ENCODE measurements at places on chromosomes 7 and 10.

GRCh38 chr10:1190052-1190395 lies 133.8 kb downstream of the WDR37 start:
- DNase-seq, result no peak

- no peak for DNase-seq
Measured at GRCh38 chr10:128144547-128144946, 18.3 kb upstream of the MKI67 start.

GRCh38 chr10:88544140-88544870 lies 38.8 kb downstream of the RNLS start:
- no peak for DNase-seq

DNA sequence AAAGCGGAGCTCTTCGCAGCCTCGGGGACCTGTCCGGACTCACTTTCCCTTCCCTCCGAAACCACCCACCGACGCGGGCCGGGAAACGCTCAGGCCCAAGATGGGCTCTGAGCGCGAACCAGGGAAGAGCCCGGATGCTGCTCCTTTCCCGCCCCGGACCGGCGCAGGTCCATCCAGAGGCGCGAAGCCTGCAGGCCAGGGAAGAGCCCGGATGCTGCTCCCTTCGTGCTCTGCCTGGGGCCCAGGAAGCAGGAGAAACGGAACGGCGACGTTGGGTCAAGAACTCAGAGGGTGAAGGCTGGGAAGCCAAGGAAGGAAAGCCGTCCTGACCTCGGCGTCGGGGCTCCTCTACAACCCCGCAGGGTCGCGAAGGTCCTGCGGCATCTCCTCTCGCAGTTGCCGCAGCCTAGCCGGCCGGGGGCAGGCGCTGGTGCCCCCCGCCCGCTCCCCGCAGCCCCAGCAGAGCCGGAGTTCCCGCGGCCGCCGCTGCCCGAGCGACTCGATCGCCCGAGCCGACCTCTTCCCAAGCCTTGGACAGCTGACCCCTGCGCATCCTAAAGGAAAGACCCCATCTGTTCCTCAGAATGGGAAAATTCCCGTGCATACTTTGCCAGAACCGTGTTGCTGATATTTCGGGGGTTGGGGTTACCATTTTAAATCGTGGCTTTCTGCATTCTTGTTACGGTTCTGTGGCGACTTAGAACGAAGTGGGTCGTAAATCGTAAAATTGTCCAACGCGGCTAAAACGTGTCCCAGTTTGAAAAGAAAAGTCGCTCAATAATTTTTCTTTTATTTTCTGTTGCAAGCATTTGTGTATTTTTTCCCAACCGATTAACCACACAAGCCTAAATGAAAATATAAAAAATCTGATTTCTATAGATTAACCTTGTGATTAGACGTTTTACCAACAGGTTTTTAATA lies 7.5 kb downstream of the HOXA1 start:
- no peak for DNase-seq

DNA sequence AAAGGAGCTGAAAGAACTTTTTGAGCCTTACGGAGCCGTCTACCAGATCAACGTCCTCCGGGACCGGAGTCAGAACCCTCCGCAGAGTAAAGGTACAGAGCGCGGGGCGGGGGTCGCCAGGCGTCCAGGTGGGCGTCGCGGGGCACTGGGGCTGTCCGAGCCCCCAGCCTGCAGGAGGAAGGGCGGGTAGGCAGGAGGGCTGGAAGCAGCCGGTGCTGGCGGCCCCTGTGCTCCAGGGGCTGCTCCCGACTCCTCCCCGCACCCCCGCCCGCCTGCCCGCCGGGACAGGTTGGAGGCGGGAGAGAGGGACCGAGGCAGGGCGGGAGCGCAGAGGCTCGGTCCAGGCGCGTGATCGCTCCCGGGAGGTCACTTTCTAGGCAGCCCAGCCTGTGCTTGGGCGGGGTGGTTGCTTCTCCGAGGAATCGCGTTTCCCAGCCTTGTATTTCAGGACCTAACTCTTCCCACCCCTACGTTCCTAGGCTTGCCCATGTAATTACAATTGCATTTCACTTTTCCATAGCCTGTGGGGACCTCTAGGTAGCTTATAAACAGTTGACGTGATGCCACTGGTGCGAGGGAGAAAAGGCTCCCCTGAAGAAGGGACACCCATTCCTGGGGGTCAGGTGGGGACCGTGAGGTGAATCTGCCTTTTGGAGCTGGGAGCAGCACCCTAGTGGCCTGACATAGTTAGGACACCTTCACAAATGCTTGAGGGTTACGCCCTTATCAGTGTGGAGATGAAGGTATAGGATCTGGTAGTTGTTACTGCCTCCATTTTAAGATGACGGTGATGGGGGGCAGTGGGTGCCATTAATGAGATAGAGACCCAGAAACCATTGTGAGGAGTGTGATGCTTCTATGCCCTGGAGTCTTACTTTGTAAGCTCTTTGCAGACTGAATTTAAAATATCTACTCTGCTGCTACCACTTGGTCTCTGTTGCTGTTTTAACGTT lies 148.2 kb downstream of the CELF2 start:
- peak; percentile 47 for DNase-seq

- no peak for DNase-seq
Measured at GRCh38 chr10:24333736-24334135, 124.8 kb downstream of the KIAA1217 start.

- DNase-seq, result no peak
Measured at GRCh38 chr7:83130191-83130590, 32.5 kb downstream of the PCLO start.

DNA sequence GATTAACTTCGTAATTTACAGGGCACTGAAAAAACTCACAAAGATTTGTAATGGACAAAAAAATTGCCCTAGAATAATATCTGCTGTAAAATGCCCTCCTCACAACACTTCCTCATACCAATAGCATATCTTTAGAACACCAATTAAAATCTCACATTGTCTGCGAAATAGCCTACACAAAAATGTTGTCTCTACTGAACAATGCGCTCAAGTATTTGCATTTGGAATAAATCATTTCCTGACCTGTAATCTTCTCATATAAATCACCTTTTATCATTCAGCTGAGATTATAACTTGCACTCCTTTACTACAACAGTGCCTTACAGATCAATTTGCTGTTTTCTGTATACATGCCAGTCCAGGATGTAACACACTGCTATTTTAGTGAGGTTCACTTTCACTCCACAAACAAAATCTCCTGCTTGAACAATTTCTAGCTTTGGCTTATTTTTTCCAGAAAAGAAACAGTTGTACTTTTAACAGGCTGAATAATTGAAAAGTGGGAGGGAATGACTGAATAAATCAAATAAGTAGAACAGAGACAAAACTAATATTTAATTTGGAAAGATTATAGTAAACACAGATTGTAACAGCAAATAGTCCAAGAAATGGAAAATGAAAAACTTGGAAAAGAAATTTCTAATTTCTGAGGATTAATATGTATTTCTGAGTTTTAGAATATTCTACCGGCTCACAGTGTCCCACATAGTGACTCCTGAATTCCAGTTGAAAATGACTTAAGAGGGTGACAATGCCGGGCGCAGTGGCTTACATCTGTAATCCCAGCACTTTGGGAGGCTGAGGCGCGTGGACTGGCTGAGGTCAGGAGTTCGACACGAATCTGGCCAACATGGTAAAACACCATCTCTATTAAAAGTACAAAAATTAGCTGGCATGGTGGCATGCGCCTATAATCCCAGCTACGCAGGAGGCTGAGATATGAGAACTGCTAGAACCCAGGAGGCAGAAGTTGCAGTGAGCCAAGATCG lies 30.6 kb downstream of the JMJD1C start:
- no peak for DNase-seq

- DNase-seq, result no peak
Measured at GRCh38 chr10:3239920-3240894, 67.6 kb upstream of the PITRM1 start.

- DNase-seq, result no peak
Measured at GRCh38 chr7:48296966-48297365, 125.7 kb downstream of the ABCA13 start.

GRCh38 chr10:12944931-12945330 lies 56.6 kb downstream of the CCDC3 start:
- DNase-seq, result no peak

- DNase-seq, result no peak
Measured at GRCh38 chr7:139153832-139154231, 44.3 kb upstream of the ZC3HAV1 start.

DNA sequence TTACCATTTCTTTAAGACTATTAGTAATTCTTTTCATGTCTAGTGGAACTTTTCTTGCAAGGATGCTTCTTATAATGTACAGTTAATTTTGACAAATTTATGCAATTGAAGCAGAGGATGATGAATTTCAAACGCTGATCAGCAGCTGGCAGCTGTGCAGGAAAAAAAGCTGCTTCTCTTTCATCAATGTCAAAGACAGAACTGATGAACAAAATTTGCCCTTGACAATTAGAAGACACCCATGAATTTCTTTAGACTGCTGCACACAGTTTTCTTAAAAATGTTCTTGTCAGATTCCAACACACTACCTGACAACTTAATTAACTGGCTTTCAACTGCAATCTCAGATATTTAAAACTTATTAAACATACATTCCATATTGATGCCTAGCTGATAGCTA lies 138.3 kb downstream of the SKAP2 start:
- no peak for DNase-seq

DNA sequence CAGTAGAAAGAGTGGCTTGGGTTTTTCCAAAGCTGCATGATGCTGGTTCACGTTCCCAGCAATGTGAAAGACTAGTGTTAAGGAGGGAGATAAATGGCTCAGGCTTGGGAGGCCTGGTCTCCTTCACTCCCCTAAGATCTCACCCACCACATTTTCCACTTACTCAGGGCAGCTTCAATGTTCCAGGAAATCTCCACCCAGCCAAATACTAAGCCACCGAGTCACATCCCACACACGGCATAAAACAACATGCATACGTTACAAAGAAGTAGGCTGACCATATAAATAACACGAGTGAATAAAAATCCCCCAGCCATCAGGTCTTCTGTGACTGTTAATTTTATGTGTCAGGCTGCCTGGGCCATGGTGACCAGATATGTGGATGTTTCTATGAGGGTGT lies 303.5 kb downstream of the SFMBT2 start:
- DNase-seq, result no peak

GRCh38 chr10:94210440-94211168 lies 152.1 kb downstream of the NOC3L start:
- DNase-seq, result no peak

DNA sequence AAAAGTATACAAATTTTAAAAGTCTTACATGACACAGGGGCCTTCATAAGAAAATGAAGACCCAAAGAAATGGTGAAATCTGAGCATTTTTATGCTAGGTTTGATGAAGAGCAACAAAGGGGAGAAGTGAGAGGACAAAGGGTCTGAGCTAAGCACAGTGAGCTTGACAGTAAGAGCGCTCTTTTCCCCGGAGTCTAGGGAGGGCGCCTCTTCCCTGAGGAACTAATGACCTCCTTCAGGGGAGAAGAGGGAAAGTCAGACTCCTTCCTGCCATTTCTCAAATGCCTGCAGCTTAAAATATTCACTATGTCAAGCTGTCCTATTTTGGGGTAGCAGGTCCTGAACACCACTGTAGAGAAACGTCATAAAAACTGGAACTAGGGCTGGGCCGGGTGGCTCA lies 18.1 kb upstream of the PAXIP1 start:
- DNase-seq, result no peak

Measured in AG08396 (cell line).